ENCODE measurements at places on chromosomes 2 and 18.

DNA sequence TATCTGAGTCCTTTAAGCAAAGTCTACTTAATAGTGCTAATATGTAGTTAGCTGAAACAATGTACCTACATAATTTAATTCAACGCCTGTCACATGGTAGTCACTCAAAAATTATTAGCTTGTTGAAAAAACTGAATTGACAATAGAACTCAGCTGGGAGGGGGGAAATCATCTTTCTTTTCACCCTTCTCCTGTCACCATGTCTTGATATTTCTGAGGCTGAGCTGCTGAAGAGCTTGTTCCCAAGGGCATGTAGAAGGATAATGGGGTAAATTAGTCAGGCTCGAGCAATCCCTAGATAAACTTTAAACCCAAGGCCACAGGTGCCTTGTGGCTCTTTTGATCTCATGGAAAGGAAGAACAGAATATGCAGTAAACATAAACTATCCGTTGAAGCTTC, 339.6 kb upstream of the LRATD1 start:
- DNase-seq = no peak

DNA sequence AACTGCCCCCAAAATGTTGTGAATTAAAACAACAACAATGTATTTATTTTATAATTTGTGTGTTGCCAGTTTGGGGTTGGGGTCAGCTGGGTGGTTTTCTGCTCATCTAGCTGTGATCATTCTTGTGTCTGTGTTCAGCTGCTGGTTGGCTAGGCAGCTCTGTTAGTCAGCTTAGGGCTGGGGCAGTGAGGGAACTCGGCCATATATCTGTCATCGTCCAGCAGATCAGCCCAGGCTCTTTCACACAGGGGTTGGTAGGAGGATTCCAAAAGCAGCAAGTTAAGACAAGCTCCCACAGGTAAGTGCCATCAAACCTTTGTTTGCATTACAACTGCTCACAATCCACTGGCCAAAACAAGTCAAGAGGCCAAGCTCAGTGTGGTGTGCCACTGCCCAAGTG, 121.5 kb downstream of the LPIN1 start:
- no peak for DNase-seq

DNA sequence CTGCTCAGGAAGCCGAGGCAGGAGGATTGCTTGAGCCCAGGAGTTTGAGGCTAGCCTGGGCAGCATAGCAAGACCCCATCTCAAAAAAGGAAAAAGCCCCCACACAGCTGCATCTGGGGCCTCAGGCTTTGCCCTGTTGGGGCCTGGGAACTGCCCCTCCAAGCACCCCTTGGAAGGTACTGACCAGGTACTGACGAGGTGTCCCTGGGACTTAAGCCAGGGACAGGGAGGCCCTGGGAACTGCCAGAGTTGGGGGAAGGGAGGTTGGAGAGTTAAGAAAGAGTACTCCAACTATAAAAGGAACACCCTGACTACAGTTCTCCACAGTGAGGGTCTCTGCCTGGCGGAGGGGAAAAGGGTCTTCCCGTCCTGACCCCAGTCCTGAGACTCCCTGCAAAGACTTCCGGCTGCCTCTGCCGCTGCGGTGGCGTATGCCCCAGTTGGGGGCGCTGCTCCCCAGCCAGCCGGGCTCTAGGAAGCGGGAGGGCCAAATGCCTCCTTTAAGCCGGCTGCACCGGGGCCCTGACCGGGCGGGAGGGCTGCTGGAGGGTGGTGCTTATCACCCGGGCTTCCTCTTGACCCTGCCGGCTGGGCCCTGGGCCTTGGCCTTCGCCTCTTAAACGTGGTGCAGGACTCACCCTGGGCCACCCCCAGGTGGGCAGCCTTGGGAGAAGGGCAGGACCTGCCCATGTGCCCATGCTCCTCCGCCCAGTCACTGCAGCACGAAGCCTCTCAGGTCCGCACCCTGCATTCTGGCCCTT, 12.8 kb downstream of the SLC30A3 start:
- DNase-seq = peak; percentile 84

- no peak for DNase-seq
Observed at GRCh38 chr18:80175451-80176204, 66.6 kb downstream of the ADNP2 start.

- DNase-seq = peak; percentile 38
Observed at GRCh38 chr2:20077411-20077940, 26.0 kb upstream of the LAPTM4A start.

DNA sequence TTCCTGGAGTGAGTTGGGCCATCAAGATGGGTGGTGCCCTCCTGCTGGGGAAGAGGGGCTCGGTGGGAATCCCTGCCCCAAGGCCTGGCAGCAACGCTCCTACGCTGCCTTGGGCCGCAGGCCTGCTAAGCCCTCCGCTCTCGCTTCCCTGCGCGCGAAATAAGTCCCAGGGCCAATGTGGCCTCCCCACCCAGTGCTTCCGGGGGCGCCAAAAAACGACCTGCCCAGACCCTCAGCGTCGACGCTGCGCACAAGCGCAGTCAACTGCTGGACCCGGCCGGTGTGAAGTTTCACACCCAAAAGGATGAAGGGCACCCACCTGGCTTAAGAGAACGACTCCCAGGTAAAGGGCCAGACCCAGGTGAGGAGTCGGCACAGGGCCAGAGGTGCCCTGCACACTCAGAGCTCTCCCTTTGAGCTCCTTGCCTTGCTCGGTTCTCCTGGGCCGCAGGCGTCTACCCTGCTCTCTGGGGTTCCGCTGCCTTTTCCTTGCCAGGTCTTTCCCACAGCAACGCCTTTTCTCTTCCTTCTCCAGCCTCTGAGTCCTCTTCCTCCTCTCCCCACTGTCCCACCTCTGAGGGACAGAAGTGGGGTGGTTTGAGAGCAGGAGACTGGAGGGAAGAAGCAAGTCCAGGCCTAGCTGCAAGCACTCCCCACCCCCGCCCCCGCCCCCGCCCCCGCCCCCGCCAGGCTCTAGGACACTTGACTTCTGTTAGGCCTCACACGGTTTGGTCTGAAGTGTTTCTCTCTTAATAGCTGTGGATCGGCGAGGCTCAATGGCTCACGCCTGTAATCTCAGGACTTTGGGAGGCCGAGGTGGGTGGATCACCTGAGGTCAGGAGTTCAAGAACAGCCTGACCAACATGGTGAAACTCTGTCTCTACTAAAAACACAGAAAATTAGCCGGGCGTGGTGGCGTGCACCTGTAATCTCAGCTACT, at the start of gene DNAJC5G:
DNAJC5G (plus strand) TSS at position 223 of the 940 bp plus-strand sequence. CDS start 1,296 bp downstream, outside the sequence.
- DNase-seq = no peak

DNA sequence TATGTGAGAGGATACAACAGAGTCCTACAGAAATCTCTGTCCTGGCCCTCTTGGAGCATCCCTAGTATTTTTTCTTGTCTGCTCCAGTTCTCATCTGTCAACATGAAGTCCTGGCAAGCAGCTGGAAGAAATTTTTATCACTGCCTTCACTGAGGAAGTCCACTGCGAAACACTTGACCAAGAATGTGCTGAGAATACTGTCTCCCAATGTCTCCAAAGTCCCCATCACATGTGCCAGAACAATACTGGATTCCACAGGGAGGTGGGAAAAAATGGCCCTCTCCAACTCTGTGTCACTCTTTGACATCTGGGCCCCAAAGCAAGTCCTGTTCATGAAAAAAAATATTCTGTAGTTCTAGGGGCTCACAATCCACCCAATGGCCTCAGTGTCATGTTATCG, 32.8 kb upstream of the PGAP1 start:
- DNase-seq = no peak

GRCh38 chr2:112033600-112033999, 21.5 kb upstream of the TMEM87B start:
- no peak for DNase-seq

GRCh38 chr2:172472446-172473033, 45.2 kb downstream of the ITGA6 start:
- no peak for DNase-seq

DNA sequence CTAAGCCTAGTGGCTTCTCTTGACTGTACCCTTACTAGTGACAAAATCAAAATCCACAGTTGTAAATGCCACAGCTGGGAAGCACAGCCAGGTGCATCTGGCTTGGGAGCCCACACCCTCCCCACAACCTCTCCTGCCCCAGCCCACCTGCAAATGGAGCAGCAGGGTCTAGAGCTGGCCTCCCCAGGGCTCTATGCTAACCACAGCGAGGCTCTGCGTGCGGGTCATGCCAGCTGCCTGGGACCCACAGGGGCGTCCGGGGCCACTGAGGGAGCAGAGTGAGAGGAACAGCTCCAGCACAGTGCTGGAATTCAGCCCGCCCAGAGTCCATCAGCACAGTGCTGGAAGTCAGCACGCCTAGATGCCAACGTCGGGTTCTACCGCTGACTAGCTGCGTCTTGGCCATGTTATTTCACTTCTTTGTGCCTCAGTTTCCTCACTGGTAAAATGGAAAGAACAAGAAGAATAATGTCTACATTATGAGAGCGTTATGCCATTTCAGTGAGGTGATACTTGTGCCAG, 109.1 kb upstream of the ID2 start:
- DNase-seq = no peak

Measured in hematopoietic multipotent progenitor cell treated with erythropoietin and hydrocortisone succinate and interleukin-3 and kit ligand, for 6 days (in vitro differentiated cells).